Lung (tissue), 17 donors: ENCODE measurements at places on chromosomes 2 and 18. TPM values are rescaled to one million over a fixed set of nuclear protein-coding genes. Genes with fewer than 3 reads are reported as not detected.

Gene RESP18
- total RNA-seq = not detected

Gene RAX
- not detected for total RNA-seq

Gene SLC9A2
- 0.52 TPM for total RNA-seq

Gene CNGA3
- total RNA-seq = 0.23 TPM

Gene ALK
- 0.25 TPM for total RNA-seq

Gene GPBAR1
- total RNA-seq = 3.2 TPM

Gene PROKR1
- total RNA-seq = not detected

Gene ZSWIM2
- not detected for total RNA-seq

DNA sequence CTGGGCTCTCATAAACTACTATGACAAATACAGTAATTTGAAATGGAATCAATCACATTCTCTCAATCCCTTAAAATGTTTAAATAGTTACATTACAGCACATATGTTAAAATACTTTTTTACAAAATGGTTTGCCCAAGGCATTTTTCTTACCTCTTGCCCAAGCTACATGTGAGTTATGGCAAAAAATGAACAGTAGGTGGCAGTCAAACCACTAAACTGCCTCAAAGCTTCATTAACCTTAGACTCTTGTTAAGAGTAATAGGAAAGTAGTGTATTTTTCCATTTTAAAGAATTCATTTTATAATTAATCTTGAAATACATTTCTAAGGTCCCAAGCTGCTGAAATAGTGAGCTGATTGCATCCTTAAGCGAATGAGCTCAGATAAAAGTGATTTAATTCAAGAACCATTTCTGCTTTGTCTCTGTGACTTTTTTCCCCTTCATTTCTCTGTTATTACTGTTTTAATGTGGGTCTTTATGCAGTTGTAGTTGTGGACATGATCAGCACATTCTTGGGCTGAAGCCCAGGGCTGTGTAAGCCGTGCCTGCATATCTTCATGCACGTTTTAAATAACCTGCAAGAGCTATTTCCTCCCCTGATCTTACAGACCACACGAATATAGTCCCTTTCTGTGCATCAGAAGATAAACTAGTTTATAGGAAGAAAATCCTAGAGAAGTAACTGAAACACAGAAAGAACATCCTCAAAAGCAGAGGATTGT is 311.8 kb downstream of the LNPK start:
- H3K27ac ChIP-seq = no peak overlapping the region
- H3K27me3 ChIP-seq = peaks cover 3% of the 10 kb centered on the region
- no peaks in the 10 kb centered on the region for H3K36me3 ChIP-seq
- no peak overlapping the region for H3K4me3 ChIP-seq

DNA sequence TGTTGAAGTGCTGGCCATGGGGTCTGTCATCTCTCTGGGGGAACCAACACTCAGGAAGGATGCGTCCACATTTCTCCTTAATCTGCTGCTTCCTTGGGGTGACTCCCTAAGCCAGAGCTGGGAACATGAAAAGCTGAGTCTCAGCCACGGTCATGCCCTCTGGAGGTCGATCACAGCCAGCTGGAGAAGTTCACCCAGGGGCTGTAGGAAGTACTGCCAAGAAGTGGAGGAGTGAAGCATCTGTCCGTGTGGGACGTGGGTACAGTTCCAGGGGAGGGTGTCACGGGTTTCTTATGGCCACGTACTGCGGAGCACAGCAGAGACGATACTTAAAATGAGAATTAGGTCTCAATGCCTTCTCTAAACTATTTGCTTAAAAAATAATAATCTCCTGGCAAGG is 42.4 kb upstream of the IGFBP2 start:
- DNase-seq = peak; percentile 75
- H3K27ac ChIP-seq = no peak overlapping the region
- H3K27me3 ChIP-seq = no peaks in the 10 kb centered on the region
- no peak overlapping the region for H3K4me3 ChIP-seq

GRCh38 chr2:85307527-85307897 is 20.3 kb downstream of the TGOLN2 start:
- DNase-seq = no peak
- H3K36me3 ChIP-seq = peaks cover 29% of the 10 kb centered on the region
- H3K4me1 ChIP-seq = no peaks in the 10 kb centered on the region
- H3K4me3 ChIP-seq = no peak overlapping the region
- H3K27me3 ChIP-seq = no peaks in the 10 kb centered on the region

DNA sequence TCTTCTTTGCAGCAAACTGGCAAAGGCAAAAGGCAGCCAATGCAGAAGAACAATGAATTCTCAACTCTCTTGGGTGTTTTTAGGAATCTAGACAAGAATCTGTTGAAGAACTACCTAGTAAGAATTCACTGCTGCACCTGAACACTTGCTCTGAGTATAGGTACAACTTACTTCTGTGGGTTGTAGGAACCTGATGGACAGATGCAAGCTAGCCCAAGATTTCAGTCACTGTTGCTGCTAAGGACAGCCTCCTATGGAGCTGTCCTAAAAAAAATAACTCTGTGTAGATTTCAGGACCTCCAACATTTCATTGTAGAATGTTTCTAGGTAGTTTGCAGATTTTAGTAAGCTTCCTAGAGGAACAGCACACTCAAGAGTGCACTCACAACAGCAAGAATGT is 363.5 kb downstream of the CBLN2 start:
- H3K4me3 ChIP-seq = no peak overlapping the region
- no peak overlapping the region for H3K27ac ChIP-seq
- no peaks in the 10 kb centered on the region for H3K4me1 ChIP-seq
- DNase-seq = no peak
- no peaks in the 10 kb centered on the region for H3K27me3 ChIP-seq
- H3K36me3 ChIP-seq = no peaks in the 10 kb centered on the region

DNA sequence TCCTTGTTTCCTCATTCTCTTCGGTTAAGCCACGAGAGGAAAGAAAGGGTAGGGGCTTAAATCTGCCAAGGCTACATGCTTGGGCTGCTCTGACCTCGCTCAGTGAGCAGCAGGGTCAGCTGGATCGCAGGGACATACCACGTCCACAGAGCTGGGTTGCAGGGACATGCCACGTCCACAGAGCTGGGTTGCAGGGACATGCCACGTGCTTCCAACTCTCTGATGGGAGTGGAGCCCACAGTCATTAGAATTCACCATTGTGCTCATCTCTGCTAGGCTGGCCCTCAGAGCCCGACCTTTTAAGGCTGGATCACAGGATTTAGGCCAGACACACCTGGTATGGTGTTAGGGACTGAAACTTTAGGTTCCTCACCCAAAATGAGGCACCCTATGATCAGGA is 107.4 kb upstream of the SEC11C start:
- H3K36me3 ChIP-seq = no peaks in the 10 kb centered on the region
- no peaks in the 10 kb centered on the region for H3K27me3 ChIP-seq
- H3K4me3 ChIP-seq = no peak overlapping the region
- DNase-seq = no peak
- no peak overlapping the region for H3K27ac ChIP-seq

- no peaks in the 10 kb centered on the region for H3K36me3 ChIP-seq
- H3K4me3 ChIP-seq = no peak overlapping the region
- no peak overlapping the region for H3K27ac ChIP-seq
- no peak for DNase-seq
- no peaks in the 10 kb centered on the region for H3K27me3 ChIP-seq
Observed at GRCh38 chr2:28436525-28437051, 43.9 kb downstream of the FOSL2 start.

GRCh38 chr2:100610381-100610831 is 47.6 kb downstream of the PDCL3 start:
- H3K27me3 ChIP-seq = no peaks in the 10 kb centered on the region
- H3K27ac ChIP-seq = no peak overlapping the region
- no peak overlapping the region for H3K4me3 ChIP-seq
- H3K36me3 ChIP-seq = no peaks in the 10 kb centered on the region

DNA sequence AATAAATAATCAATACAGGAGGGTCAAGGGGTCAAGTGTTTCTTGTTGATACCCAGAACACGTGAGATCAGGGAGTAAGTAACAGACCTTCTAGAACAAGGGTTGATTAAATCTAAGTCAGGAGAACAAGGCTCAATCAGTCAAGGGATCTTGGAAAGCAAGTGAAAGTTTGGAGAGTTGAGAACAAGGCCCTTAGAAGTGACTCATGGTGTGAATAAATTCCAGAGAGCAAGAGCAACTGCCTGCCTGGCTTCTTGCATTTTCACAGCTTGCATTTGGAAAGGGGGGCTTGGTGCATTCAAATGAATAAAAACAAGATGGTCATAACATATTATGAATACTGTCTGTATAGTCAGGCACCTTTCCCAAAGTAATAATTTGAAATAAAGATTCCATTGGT is 256.1 kb downstream of the DPP10 start:
- no peak for DNase-seq
- H3K36me3 ChIP-seq = no peaks in the 10 kb centered on the region
- H3K27me3 ChIP-seq = no peaks in the 10 kb centered on the region
- no peak overlapping the region for H3K4me3 ChIP-seq
- peaks cover 5% of the 10 kb centered on the region for H3K4me1 ChIP-seq

GRCh38 chr2:145137211-145137610 is 617.3 kb upstream of the ZEB2 start:
- no peak for DNase-seq
- H3K4me3 ChIP-seq = no peak overlapping the region
- H3K36me3 ChIP-seq = no peaks in the 10 kb centered on the region

- H3K4me1 ChIP-seq = no peaks in the 10 kb centered on the region
- H3K4me3 ChIP-seq = no peak overlapping the region
- H3K36me3 ChIP-seq = no peaks in the 10 kb centered on the region
- no peak overlapping the region for H3K27ac ChIP-seq
Observed at GRCh38 chr2:26587994-26588393, 53.2 kb downstream of the CIB4 start.

GRCh38 chr2:236776695-236777251 is 207.1 kb downstream of the ACKR3 start:
- no peaks in the 10 kb centered on the region for H3K4me1 ChIP-seq
- H3K27ac ChIP-seq = no peak overlapping the region
- H3K36me3 ChIP-seq = no peaks in the 10 kb centered on the region
- no peak overlapping the region for H3K4me3 ChIP-seq
- DNase-seq = no peak

DNA sequence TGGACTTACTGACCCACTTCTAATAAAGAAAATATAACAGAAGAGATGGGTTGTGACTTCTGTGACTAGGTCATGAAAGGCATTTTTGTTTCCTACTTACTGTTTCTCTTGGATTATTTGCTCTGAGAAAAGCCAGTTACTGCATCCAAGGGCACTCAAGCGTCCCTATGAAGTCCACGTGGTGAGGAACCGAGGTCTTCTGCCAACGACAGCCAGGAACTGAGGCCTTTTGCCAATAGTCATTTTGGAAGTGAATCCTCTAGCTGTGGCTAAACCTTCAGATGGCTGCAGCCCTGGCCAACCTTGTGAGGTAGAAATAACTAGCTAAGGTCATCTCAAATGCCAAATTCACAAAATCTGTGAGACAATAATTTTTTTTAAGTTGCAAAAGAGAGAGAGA is 449.8 kb upstream of the RGPD4 start:
- no peak overlapping the region for H3K27ac ChIP-seq
- H3K27me3 ChIP-seq = no peaks in the 10 kb centered on the region
- no peaks in the 10 kb centered on the region for H3K4me1 ChIP-seq
- DNase-seq = no peak
- no peaks in the 10 kb centered on the region for H3K36me3 ChIP-seq

DNA sequence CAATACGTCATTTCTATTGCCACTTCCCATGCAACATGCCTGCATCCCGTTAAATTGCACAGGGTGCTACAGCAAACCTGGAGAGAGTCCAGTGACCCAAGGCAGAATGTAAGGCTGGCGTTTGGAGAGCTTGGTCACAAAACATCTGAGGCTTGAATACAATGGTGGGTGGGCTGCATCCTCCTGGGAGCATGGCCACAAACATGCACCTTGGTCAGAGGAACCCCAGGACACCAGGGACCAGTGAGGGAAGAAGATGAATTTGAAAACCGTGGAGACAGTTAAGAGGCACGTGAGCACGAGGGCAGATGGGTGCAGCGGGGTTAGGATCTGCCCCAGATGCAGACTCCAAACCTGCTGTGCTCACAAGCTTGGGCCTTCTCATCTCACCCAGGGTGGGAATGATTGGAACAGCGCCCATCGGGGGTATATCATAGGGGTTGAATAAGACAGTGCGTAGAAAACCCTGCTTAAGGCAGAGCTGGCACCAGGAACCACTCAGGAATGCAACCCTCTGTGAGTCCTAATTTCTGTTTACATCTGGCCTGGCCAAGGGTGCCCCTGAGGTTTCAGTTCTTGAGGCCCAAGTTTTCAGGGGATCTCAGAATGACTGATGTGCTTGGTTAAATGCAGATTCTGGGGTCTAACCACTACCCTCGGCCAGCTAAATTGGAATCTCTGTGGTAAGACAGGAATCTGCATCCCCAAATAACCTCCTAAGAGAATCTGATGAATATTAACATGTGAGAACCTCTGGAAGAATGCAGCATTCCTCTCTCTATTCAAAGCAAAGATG is 97.2 kb downstream of the ARL4C start:
- H3K4me3 ChIP-seq = no peak overlapping the region
- no peaks in the 10 kb centered on the region for H3K4me1 ChIP-seq
- no peaks in the 10 kb centered on the region for H3K27me3 ChIP-seq
- no peak overlapping the region for H3K27ac ChIP-seq
- no peaks in the 10 kb centered on the region for H3K36me3 ChIP-seq
- no peak for DNase-seq

DNA sequence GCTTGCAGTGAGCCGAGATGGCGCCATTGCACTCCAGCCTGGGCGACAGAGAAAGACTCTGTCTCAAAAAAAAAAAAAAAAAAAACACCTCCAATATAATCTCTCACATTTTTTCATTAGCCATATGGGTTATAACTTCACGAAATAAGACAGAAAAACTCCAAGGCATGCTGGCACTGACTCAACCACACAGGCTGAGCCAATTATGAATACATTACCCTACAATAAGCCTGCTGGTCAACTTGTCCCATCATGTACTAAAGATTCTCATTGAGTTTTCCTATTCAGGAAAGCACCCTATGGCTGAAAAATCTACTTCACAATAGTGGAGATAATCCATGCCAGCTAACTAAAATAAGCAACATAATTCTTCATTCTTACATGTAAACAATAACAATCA is 12.8 kb upstream of the MAP3K20 start:
- H3K4me1 ChIP-seq = no peaks in the 10 kb centered on the region
- peak; percentile 84 for DNase-seq
- H3K4me3 ChIP-seq = no peak overlapping the region
- H3K27ac ChIP-seq = no peak overlapping the region
- H3K27me3 ChIP-seq = no peaks in the 10 kb centered on the region
- H3K36me3 ChIP-seq = no peaks in the 10 kb centered on the region
